NCI-H345 (cell line): ENCODE measurements at places on chromosomes 11 and 22.

GRCh38 chr11:45147891-45148675, 1.6 kb downstream of the PRDM11 start:
- no peak for DNase-seq

DNA sequence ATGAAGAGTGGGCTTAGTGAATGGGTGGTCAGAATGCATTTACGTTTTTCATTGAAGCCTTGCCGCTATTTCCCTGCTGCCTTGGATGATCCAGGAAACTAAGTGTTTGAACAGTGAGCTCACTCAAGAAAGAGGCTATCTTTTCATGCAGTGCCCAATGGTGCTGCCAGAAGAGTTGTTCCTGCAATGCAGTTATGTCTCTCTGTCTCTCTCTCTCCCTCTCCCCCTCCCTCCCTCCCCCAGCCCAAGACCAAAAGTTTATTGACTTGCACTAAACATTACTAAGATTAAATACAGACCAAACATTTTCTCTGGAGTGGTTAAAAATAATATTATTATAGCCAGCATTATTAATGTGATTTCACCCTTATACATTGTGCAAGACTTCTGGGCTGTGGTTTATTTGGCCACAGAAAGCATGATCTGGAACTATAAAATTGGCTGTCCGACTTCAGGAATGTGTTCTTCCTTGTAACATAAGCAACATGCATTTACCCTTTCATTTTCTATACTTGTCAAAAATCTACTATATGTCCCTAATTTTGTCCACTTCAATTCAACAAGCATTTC, 6.6 kb upstream of the FUT4 start:
- DNase-seq, result no peak

DNA sequence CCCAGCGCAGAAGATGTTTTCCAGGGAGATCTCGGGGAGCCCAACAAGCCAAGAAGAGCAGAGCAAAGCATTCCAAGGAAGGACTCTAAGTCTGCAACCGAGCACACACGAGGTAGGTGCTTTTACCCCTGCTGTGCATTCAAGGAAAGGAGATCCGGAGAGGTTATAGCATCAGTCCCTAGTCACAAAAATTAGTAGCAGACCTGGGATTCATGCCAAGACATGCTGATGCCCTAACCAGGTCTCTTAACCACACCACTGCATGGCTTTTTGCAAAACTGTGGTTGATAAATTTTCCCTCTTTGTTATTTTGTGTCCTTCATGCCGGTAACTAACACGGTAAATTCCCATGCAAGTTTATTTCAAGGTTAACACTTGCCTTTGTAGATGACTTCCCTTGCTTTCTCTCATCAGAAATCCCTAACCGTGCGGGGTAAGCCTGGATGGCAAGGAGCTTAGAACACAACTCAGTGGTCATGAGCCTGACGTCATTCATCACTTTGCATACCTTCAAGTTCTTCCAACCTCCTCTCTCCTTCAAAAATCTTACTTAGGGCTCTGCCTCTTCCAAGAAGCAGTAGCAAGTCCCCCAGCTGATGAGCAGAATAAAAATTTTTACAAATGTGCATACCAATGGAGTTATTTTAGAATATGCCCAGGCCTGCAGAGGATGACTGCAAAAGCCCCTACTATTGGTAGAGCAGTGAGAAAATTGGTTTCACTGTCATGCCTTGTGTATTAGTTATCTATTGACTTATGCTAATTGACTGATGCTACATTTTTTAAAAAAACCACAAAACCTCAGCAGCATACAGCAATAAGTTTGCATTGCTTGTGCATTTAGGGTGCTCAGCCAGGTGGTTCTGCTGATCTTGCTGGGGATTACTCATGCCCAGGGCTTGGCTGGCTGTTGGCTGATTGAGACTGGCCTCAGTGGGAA, 465.1 kb downstream of the MN1 start:
- no peak for DNase-seq

GRCh38 chr11:27599217-27599616, 92.6 kb upstream of the LIN7C start:
- no peak for DNase-seq

GRCh38 chr11:113578715-113579250, 103.6 kb upstream of the DRD2 start:
- DNase-seq, result no peak

- no peak for DNase-seq
These were observed 55.4 kb downstream of the HSD17B12 start for GRCh38 chr11:43735961-43736360.

DNA sequence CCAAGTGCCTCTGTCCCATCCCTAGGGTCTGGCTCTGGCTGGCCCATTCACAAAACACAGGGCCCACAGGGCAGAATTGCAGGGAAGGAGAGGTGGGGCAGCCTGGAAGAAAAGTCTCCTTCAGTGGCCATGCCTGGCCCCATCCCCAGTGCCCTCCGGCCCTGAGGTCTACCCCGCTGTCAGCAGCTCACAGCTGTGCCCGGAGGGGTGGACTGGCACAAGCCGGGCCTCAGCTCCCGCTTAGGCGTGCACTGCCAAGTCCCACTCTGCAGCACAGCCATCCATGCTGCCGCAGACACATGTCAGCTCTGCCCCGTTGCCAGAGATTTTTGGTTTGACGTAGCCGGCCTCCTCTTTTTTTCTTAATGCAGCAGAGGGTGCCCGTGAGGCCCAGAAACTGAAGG, 3.9 kb upstream of the SCN2B start:
- DNase-seq, result no peak

- DNase-seq, result no peak
These were observed 19.4 kb downstream of the NADSYN1 start for GRCh38 chr11:71472357-71472885.

DNA sequence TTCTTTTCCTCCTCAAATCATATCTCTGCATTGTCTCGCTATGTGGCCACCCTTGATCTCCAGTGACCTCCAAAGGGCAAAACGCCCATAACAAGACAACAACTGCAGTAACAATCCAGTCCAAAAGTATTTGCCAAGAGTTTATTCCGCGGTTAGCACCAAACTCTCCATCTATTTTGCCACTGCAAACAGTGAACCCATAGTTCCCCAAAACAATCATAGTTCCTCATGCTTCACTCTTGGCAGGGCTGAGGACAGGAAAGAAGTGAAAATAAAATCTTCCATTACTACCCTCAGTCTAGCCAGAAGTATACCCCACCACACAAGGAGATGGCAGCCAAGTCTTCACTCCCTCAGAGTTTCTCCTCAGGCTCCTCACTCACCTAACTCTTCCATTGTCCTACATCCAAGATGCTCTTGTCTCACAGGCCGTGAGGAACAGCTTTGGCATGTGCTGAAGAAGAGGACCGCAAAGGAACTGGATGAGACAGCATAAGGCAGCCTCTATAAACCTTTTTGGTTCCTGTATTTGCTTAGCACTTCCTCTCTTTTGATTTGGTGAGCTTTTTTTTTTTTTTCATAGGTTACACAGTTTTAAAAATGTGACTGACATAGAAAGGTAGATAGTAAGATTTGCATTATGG, at the start of gene LPXN:
Gene LPXN (minus strand): TSS at position 480 of the 644 bp plus-strand sequence. CDS start 84 bp downstream, at position 396.
- no peak for DNase-seq

DNA sequence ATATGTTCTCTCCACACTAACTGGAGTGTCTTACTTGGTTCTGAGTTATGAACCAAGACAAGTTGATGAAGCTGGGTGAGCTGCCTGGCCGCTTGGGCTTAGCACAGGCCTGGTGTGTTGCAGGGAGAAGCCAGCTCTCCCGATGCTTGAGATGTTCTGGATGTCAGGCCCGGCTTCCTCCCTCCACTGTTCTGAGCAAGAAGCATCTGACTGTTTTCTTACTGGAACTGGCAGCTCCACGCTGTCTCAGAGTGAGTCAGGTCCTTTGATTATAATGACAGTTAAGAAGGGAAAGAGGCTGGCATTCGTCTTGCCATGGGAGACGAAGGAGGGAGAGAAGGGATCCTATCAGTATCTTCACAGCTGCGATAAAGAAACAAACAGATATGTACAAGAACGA, 46.5 kb upstream of the CRTAM start:
- DNase-seq, result no peak

GRCh38 chr11:77411137-77411707, 62.7 kb downstream of the PAK1 start:
- DNase-seq, result no peak

- peak; percentile 37 for DNase-seq
These were observed 23.5 kb downstream of the SUN2 start for GRCh38 chr22:38732251-38732815.

- DNase-seq, result no peak
These were observed 10.7 kb downstream of the KCNJ5 start for GRCh38 chr11:128901653-128902514.

DNA sequence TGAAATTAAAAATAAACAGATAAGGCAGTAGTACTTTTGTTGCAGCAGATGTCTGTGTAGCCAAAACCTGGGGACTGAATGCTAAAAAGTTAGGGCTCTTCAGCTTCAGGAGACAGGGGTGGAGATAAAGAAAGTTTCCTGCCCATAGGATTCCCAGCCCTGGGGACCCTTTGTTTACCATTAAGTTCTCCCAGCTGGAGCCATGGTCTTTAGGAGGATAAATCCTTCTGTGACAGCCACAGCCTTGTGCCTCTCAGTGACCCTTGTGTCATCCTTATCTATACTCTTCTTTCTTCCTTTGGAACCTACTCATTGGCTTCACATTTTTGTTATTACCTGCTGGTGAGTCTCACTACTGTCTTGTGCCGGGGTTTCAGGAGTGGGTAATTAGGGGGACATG, at the start of gene OR51M1:
Gene OR51M1 (plus strand): TSS at position 237 of the 400 bp plus-strand sequence. CDS start 5,587 bp downstream, outside the sequence.
- DNase-seq, result no peak

- DNase-seq, result no peak
These were observed 417 bp upstream of the PHETA2 start for GRCh38 chr22:42073621-42074041.

- no peak for DNase-seq
These were observed 33.1 kb downstream of the TNRC6B start for GRCh38 chr22:40210818-40211217.

- DNase-seq, result peak; percentile 68
These were observed 565 bp downstream of the GAS2L1 start for GRCh38 chr22:29306835-29307595.

DNA sequence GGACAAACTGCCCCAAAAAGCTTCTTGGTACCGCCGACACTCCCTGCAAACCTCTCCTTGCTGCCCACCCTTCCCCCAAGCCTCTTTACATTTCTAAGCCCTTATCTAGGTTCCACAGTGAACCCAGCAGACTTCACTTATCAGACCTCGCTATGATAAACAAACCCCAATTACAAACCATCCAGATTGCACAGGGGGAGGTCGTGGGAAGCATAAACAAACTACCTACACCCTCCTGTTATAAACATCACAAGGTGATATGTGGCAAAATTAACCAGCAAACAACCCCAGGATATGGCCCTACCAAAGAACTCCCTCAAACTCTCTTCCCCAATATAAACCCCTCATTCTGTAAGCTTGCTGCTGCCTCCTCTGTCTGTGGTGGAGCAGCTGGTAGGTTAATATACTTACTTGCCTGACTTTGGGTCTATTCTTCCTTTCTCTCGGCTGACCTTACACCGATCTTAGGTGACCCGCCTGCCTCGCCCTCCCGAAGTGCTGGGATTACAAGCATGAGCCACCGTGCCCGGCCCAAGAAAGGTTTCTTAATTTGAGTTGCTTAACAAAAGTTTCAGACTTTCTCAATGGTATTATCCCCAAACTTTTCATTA, 66.0 kb upstream of the TENM4 start:
- DNase-seq, result no peak

DNA sequence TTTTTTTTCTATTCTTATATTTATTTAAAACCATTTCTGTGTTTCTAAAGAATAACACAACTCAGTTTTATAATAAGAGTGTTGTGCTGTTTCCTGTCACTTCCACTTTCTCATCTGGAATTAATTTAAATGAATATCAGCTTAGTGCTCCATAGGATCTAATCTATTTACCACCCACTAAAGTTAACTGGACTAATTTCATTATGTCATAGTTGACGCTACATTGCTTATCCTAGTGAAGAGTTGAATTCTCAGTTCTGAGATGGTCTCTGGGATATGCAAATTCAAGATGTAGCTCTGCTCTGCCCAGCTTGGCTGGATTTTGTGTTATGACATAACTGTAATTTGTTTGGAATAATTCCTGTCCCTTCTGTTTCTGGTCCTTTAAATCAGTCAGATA, 380.1 kb downstream of the METTL15 start:
- no peak for DNase-seq

DNA sequence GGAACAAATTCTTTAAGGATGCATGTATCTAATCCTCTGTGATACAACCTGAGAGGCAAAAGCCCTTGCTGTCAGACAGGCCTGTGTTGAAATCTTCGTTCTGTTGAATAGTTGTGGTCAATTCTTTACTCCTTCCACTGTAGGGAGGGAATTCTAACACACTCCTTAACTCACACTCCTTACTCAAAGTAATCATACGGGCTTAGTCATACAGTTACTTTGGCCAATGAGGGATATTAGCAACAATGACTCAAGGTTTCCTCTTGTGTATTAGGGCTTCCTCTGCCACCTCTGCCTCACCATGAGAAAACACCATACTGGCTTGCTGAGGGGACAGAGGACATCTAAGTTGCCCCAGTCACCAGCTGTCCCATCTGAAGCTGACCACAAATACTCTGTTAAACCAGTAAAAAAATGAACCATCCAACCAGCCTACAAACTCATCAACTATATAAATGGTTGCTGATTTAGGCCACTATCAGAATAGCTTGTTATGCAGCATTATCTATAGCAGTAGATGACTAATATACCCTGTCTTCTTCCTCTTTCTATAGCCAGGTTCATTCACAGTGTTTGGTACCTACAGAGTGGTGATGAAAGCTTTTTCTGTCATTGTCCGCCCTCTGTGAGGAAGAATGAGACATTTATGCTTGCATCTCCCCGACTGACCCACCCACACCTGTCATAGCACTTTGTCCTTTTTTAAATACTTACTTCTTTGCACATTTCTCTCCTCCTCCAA, 322.8 kb upstream of the SYN3 start:
- no peak for DNase-seq

GRCh38 chr11:28393348-28393747, 285.2 kb downstream of the METTL15 start:
- no peak for DNase-seq

DNA sequence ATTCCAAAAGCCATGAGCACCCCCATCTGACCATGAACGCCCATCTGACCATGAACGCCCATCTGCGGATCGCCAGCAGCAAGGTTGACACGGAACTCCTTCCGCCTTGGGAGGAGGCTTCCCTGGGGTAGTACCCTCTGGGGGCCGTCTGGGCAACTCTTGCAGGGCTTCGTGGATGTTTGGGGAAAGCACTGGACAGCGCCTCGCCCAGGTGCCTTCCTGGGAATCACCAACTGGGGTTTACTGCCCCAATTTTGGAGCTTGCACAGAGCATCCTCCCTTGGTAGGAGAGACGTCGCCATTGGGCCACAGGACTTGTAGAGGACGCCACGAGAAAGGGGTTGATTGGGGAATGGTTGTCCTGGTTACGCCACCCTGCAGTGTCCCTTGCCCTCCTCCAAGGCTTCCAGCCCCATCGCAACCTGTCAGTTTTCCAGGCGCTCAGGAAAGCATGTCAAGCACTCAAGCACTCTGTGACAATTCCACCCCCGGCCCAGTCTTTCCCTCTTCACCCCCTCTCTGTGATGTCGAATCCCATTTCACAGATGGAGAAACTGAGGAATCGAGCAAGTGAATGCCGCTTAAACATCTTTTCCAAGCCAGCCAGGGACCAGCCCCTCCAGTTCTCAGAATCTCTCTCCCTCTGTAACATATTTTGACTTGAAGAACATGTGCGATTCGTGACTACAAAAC, 914 bp upstream of the PRDM11 start:
- DNase-seq, result no peak
